ENCODE measurements at places on chromosomes 5 and 9. TPM values are rescaled to one million over a fixed set of nuclear protein-coding genes. Genes with fewer than 3 reads are reported as not detected.

Gene BAAT
- total RNA-seq, result 0.08 TPM

Gene IFNA5
- not detected for total RNA-seq

Gene HDHD3
- total RNA-seq, result 9.8 TPM

Gene NUP214
- 22.4 TPM for total RNA-seq

Gene SIT1
- not detected for total RNA-seq

Gene CENPH
- 3.2 TPM for total RNA-seq

Gene CDC26
- total RNA-seq, result 40.1 TPM

Gene POU5F2
- 0.24 TPM for total RNA-seq

Gene FAT2
- not detected for total RNA-seq

Gene CTSL
- 142 TPM for total RNA-seq

Gene MYORG
- 8.1 TPM for total RNA-seq

Gene NRARP
- 4.4 TPM for total RNA-seq

Gene DNM1
- 7.0 TPM for total RNA-seq

Gene MLANA
- not detected for total RNA-seq

- no peak for DNase-seq
Measured at GRCh38 chr5:72363166-72363802, 43.1 kb downstream of the PTCD2 start.

- no peak for DNase-seq
Measured at GRCh38 chr9:115022760-115023434, 92.5 kb upstream of the TNFSF8 start.

DNA sequence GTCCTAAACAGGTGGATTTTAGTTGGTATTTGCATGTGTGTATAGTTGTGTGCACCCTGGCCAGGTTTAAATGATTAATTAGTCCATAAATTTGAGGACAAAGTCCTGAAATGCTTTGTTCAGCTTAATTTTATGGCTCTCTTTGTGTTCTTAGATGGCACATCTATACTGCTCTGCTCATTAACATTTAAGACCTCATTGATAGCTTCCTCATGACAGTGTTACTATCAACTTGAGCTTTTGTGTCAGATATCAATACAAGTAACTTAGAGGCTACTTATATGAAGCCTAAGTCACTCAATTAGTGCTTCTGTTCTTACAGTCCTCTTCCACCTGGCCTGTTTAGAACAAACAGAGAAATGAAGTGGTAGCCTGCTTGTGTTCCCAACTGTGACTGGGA, 240.9 kb downstream of the TRPM3 start:
- DNase-seq, result no peak

DNA sequence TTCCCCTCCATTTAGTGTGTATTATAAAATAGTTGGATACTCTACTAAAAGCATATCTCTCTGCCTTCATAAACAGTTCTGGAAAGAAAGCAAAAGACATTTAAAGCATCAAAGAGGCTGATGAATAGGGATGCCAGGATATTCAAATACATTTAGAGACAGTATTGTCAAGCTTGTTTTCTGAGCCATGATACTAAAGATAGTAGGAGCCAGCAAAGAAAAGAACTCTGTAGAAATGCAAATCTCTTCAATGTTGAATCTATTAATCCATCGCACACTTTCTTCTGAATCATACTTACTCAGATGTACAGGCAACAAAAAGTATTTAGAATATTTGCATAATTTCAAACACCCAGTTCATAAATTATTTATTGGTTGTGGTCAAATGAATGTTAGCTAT, 207.1 kb upstream of the MEF2C start:
- DNase-seq, result no peak

DNA sequence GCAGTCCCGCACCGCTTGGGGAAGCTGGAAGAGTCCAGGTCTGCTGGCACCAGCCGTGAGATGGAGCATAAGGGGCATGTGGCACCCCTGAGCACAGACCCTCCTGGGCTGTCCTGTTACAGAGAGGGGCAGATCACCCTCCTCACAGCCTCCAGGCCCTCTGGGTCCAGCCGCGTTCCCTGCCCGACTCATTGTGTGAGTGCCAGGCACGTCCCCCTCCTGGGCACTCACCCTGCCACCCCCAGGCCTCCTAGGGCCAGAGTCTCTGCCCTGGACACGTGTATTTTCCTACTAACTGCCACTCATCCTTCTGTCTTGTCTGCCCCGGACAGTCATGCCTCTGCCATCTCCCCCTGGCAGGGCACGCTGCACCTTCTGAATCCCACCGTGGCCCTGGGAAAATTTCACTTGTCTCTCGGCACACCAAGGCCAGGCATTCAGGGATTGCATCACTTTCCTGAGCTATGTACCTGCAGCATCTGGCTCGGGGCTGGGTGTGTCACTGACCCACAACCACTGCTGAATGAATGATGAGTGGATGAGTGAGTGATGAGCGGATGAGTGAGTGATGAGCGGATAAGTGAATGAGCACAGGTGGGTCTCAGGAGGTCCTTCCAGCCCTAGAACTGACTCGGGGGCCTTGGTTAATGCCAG, 21.5 kb upstream of the FCN1 start:
- DNase-seq, result no peak

DNA sequence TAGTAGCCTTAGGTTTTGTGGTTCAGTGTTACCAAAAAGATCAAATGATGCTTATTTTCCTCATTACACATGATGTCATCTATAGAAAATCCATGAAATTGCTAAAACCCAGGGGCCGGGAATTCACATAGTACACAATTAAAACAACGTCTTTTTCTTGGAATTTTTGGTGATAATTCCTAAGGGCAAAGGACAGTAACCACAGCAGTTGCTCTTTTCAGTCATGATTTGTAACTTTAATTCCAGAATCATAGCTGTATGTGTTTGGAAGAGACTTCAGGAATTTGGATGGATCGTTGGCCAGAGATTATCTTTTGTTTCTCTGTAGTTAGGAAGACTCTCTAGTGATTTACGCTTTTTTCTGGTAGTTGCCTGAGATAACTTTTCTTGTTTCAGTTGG, 748.7 kb downstream of the TLE4 start:
- DNase-seq, result no peak

DNA sequence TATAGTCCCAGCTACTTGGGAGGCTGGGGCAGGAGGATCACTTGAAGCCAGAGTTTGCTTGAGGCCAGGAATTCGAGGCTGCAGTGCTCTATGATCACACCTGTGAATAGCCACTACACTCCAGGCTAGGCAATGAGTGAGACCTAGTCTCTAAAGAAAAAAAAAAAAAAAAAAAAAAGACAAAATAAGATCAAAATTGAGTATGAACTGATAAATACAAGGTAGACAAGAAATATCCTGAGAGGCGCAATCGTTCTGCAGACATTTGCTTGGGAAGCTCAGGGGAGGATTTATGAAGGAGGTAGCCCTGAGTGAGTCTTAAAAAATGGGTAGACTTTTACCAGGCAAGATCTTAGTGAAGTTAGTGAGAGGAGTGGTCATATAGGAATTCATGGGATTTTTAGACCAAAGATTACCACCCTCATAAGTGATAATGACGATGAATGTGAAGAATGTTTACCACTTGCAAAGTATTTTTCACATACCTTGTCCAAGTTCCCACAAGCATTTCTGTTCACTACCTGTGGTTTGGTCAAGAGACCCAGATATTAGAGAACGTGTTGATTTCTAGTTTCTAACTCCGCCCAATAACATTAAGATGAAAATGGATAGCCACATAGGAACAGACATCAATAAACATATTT, 4.4 kb downstream of the PDCD1LG2 start:
- DNase-seq, result no peak

- DNase-seq, result no peak
Measured at GRCh38 chr9:135083831-135084230, 3.6 kb upstream of the OLFM1 start.

- DNase-seq, result no peak
Measured at GRCh38 chr5:53327811-53328334, 152.6 kb upstream of the FST start.

DNA sequence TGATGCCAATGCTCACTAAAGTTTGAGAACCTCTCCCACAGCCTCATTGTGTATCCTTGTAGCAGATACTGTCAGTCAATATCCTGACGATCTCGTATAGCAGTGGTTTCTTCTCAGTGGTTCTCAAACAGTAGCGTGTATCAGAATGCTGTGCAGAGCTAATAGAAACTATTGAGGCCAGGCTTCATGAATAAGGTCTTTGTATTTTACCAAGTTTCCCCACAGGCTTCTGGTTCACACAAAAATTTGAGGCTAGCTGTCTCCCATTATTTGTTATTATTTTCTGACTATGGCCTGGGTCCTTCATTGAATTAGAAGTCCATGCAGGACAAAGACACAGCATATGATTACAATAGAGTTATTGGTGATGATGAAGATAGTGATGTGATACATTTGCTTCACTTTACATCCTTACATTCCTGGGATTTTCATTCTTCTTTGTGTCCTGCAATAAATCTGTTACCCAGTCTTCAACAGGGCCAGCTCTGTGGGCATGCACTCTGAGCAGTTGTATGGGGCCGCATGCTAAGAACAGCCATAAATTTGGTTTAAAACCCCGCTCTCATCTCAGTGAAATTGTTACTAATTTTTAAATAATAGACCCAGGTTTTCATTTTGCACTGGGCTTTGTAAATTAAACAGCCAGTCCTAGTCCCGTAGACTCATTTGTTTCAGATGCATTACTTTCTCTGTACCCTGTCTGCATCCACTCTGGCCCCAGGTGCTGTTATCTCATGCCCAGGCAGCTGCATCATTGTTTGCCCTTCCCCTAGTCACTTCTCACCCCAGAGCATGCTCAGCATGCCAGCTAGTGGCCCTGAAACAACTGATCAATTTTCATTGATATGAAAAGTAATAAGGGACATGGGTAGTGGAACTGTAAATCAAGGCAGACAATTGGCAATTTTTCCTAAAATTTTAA, 199.9 kb upstream of the PIK3R1 start:
- DNase-seq, result no peak

GRCh38 chr5:57482671-57483106, at the start of gene ACTBL2:
Gene ACTBL2, minus strand, starts transcription at chr5:57482811. Its CDS starts 104 bp downstream, at chr5:57482707.
- no peak for DNase-seq

- DNase-seq, result no peak
Measured at GRCh38 chr9:8053501-8053900, 253.9 kb upstream of the DMAC1 start.

GRCh38 chr9:73023025-73023541, 70.2 kb upstream of the ALDH1A1 start:
- peak; percentile 47 for DNase-seq

- DNase-seq, result no peak
Measured at GRCh38 chr9:227860-228259, 13.2 kb downstream of the DOCK8 start.

- DNase-seq, result no peak
Measured at GRCh38 chr5:13740471-13740870, 204.0 kb downstream of the DNAH5 start.

GRCh38 chr9:12674961-12675360, 18.2 kb upstream of the TYRP1 start:
- DNase-seq, result no peak

GRCh38 chr9:73773896-73774295, 622.2 kb downstream of the ANXA1 start:
- DNase-seq, result no peak

DNA sequence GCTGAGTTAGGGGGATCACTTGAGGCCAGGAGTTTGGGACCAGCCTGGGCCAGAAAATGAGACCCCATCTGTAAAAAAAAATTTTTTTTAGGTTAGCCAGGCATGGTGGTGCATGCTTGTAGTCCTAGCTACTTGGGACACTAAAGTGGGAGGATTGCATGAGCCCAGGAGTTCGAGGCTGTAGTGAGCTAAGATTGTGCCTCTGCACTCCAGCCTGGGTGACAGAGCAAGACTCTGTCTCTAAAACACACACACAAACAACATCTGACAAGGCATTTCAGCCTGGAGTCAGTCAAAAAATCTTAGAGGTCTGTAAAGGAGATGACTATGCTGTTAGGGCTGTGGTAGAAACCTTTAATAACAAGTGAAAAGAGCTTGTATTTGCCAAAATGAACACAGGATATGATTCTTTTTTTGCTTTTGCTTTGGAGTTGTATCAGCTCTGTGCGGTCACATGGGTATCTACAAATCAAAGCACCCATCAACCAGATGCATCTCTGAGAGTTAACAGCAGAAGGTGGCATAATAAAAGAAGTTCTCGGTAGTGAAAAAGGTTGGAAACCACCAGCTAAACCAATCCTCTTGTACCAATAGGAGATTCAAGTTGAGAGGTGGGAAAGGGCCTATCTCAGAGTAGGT, 3.6 kb upstream of the PSMD5 start:
- DNase-seq, result no peak

GRCh38 chr5:52776116-52776515, 11.6 kb upstream of the ITGA1 start:
- DNase-seq, result no peak

DNA sequence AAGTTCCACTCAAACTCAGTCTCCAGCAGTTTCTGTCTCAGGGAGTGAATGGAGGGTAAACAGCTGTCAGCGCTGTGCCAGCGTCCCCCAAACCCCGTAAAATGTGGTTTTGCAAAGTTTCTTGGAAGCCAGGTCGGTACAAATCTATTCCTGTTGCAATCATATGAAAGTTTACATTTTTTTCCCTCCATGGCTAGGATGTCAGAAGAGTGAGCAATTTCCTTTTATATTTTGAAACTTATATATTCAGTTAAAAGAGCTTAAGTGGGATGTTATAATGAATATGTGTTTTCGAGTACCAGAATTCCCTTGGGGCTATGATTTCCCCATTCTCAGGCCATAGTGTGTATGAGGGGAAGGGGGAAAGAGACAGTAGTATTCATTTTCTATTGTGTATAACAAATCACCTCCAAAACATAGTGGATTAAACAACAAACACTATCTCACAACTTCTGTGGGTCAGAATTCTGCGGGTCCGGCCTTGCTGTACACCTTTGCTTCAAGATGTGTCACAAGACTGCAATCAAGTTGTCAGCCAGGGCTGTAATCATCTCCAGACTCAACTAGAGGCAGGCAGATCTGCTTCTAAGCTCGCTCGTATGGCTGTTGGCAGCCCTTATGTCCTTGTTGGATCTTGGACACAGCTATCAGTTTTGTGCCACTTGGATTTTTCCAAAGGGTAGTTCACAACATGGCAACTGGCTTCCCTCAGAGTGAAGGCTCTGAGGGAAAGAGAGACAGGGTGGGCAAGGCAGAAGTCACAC, 107.4 kb downstream of the SNX18 start:
- no peak for DNase-seq

DNA sequence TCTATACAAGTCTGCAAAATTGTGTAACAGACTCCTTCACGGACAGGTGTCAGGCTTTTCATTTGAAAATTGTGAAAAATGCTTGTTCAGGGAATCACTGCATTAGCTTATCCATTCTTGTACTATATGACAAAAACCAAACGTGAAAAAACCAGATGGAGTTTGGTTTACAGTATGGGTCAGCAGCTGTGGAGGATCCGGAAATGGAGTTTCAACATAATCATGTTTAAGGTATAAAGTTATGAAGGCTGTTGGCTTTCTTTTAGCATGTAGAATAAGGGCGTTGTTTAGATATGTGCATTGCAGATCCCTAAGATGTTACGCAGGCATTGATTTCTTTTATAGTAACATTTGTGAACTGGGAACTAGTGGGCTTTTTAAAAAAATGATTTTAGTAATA, 123.8 kb downstream of the GDNF start:
- no peak for DNase-seq

GRCh38 chr5:159210210-159210661, 883 bp upstream of the RNF145 start:
- DNase-seq, result no peak

DNA sequence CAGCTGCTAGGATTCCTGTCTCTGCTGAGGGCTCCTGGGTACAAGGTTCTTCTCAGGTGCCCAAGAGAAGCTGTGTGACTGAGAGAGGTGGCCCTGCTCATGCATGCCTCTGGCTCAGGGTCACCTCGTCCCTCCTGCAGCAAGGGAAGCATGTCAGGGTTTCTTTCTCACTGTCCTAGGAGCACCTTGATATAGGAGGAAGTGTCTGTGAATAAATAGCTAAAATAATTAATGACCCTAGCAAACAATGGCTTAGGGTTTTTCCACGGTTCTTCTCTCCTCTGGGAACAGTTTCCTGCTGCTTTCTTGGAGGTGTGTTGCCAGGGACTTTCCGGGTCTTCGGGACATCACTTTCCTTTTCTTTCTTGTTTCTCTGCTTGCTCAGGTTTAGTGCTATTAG, 87.2 kb downstream of the ARHGAP26 start:
- no peak for DNase-seq

Measured in Right ventricle myocardium superior (tissue), 1 donor.